ENCODE measurements at places on chromosomes 5 and 9. TPM values are rescaled to one million over a fixed set of nuclear protein-coding genes. Genes with fewer than 3 reads are reported as not detected.

DNA sequence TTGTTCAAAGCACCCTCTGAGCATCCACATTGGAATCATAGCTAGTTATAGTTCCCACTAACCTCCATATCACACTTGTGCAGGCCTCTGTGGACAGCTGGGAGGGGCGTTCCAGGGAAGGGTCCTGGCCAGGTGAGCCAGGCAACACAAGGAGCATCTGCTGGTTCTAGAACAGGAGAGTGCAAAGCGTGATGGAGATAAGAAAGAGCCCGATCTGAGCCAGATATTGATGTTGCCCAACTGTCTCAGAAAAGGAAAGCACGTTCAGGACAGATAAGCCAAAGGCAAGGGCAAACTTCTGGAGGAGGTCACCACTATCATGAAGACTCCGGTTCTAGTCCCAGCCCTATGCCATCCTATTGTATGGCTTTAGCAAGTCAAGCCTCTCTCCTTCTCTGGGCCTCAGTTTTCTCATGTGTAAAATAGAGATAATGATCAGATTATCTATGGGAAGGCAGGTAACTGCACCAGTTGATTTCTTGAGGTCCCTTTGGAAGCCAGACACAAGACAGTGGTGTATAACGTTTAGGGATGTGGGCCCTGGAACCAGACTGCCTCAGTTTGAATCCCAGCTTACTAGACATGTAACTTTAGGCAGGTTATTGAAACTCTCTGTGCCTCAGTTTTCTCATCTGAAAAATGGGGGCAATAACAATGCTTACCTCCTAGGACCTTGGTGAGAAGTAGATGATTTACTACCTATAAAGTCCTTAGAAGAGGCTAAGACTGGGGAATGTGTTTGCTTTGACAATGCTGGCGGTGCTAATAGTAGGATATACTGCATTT is 19.8 kb downstream of the GABBR2 start:
- DNase-seq, result no peak

DNA sequence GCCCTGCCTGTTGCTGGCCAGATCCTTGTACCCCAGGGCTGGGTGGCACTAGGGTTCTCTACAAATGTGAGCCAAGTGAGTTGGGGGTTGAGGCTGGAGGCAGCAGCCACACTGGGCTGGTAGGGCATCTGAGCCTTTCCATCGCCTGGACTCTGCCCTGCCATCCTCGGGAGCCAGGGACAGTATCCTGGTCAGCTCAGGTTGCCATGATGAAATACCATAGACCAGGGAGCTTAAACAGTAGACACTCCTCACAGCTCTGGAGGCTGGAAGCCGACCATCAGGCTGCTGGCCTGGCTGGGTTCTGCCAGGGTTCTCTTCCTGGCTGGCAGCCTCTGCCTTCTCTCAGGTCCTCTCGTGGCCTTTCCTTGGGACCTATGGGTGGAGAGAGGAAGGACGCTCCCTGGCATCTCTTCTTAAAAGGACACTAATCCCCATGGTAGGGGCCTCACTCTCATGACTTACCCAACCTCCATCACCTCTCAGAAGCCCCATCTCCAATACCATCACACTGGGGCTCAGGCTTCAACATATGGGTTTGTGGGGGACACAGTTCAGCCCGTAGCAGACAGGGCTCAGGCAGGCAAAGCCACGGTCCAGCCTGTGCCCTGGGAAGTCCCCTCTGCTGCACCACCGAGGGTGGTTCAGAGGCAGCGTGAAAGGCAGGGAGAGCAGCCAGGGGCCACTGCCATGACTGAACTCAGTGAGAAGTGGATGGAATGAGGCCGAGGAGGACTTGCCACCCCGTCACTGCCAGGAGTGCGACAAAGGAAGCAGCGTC is 50.1 kb downstream of the HMCN2 start:
- no peak for DNase-seq

DNA sequence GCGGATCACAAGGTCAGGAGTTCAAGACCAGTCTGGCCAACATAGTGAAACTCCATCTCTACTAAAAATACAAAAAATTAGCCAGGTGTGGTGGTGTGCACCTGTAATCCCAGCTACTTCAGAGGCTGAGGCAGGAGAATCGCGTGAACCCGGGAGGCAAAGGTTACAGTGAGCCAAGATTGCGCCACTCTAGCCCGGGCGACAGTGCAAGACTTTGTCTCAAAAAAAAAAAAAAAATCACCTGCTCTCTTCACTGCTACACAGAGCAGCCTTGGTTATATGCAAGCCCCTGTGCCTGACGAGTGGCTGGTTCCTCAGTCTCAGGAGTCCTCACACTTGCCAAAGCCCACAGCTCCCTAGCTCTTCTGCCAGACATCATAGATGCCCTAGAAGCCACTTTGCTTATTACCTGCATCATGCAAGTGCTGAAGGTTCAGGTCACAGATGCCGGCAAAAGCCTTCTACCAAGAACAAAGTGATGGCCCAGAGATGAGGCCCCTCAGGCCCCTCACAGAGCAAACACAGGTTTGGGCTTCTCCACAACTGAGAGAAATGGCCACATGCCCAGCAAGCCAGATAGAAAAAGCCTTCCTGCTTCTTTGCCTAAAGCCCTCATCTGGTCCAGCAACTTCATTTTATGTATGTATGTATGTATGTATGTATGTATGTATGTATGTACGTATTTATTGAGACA is 176.4 kb downstream of the AUH start:
- DNase-seq, result no peak

- DNase-seq, result no peak
Observed at GRCh38 chr9:81207651-81208050, 481.7 kb downstream of the TLE1 start.

DNA sequence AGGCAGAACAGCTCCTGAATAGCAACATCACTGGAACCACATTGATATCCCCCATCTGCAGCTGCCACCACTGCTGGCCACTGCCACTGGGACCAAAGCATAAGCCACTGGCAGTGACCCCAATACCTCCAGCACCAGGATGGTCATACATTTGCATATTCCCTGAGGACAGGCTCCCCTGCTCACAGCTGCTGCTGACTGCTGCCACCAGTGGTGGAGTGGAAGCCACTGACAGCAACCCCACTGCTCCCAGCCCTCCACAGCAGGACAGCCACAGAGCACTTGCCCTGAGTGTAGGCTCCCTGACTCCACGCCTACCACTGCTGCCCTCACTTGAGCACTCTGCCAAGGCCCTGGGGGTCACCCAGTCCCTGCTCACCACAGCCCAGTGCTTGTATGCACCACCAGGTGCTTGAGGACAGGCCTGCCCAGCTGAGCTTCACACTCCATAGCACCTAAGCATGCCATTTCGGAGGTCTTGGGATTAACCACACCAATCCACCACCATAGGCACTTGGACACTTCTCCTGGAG is 327.4 kb upstream of the RPS23 start:
- no peak for DNase-seq

- no peak for DNase-seq
Observed at GRCh38 chr9:86163503-86163902, 64.1 kb upstream of the GOLM1 start.

DNA sequence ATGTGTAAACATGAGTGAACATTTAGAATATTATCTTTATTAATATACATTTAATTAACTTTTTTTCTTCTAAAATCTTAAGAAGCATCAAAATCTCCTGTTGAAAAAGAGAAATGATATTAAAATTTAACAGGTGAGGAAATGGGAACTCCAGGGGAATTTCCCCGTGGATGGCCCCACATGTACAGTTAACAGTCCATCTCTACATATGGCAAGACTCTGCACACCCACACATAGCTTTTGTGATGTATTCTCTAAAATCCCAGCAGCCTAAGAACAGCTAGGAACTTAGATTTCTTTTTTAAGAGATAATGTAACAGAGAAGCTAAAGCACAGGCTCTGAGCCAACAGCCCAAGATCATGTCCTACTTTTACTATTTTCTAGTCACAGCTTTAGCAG is 556.3 kb upstream of the RGMB start:
- no peak for DNase-seq

DNA sequence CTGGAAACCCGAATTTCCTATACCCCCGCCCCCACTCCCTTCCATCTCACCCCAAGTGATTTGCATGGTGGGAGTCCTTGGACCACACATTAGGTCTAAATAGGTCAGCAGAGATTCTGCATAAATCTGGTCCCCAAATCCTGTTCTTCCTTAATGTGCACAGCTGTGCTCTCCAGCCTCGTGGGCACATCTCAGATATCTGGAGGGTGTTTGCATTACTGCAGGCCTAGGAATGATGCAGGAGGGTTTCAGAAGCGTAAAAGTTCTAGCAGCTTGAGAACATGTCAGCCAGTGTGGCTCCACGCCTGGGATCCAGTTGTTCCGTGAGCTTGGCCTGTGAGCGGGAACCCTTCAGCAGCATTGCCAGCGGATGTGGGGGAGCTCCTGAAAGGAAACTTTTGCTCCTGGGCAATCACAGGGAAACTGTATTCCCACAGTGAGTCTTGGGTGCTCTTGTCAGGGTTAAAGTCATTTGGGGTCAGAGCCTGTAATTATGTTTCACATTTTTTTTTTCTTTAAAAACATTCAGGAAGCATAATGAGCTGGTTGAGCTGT is 12.9 kb downstream of the ARHGAP26 start:
- no peak for DNase-seq

- no peak for DNase-seq
Observed at GRCh38 chr5:5309645-5310044, 112.8 kb upstream of the ICE1 start.

DNA sequence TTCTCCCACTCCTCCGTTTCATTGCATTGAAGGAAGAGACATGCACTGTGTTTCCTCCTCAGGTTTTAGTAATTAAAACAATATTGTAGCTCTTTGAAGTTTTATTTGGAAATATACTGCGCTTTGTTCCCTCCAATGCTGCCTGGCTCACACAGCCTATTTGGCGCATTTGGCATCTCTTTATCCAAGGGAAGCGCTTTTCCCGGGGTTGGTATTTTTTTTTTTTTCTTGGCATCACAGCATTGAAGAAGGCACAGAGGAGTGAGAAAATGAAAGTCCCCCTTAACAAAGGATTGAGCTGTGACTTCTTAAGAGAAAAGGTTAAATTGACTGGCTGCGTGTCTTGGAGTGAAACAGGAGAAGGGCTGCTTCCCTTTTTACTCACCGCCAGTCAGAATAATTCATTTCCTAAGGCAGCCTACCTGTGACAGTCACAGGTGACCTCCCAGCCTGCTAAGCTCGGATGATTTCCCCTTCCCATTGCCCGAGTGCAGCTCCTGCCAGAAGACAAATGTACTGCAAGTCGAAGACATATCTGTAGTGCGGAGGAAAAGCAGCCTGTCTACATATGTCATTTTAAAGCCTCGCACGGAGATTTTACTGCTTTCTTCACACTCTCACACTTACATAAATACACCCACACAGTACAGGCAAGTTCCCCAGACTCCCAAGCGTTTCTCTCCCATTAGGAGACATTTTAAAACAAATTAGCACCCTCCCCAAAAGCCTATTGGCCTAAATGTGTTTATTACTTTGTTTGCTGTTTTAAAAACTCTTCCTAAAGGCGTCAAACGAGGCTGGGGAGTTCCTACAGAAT is 665.5 kb upstream of the ZNF608 start:
- no peak for DNase-seq

GRCh38 chr9:133637451-133638055 is 1.4 kb downstream of the DBH start:
- DNase-seq, result no peak

DNA sequence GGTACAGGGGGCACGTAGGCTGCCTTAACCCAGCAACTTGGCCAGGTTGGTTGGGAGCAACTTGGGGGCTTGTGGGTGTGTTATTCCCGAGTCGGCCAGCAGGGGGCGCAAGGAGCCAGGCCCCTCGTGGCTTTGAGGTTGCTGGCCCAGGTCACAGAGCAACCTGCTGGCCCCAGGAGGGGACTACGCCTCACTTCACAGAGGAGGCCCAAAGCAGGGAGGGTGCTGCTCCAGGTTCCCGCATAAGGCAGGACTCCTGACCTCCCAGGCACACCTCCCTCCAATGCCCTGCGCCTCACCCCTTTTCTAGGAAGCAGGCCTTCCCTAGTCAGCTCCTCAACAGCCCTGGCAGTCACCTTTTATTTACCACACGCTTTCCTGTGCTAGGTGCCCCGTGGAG is 18.1 kb downstream of the KYAT1 start:
- DNase-seq, result peak; percentile 92

IRX4 gene
- not detected for total RNA-seq

PPIP5K2 gene
- total RNA-seq, result 57.9 TPM

PCDHA8 gene
- total RNA-seq, result not detected

BHMT2 gene
- total RNA-seq, result 24.5 TPM
